Neural crest cell (in vitro differentiated cells): ENCODE measurements at places on chromosomes 1 and 21. TPM values are rescaled to one million over a fixed set of nuclear protein-coding genes. Genes with fewer than 3 reads are reported as not detected.

ITPKB gene
- 12.7 and 13.7 TPM in 2 replicates for total RNA-seq

PKP1 gene
- not detected in 2 replicates for total RNA-seq

ZNF678 gene
- total RNA-seq, result 26.6 and 29.9 TPM in 2 replicates

C1orf185 gene
- not detected in 2 replicates for total RNA-seq

HCRTR1 gene
- 0.23 TPM in 1 of 2 replicates, not detected in the other for total RNA-seq

SMCP gene
- not detected in 2 replicates for total RNA-seq

KTI12 gene
- total RNA-seq, result 6.4 and 8.1 TPM in 2 replicates

OPTC gene
- not detected in 2 replicates for total RNA-seq
